HT1080 (cell line): ENCODE measurements at places on chromosomes 1 and 21. TPM values are rescaled to one million over a fixed set of nuclear protein-coding genes. Genes with fewer than 3 reads are reported as not detected.

The PHGDH gene
- total RNA-seq, result 105 and 142 TPM in 2 replicates

The LCE1C gene
- not detected in 2 replicates for total RNA-seq

The TBX15 gene
- total RNA-seq, result 0.03 and 0.20 TPM in 2 replicates

The GRIK3 gene
- not detected in 2 replicates for total RNA-seq

The LEPR gene
- 1.2 and 1.5 TPM in 2 replicates for total RNA-seq

The ITLN1 gene
- total RNA-seq, result not detected in 2 replicates

The SLX9 gene
- total RNA-seq, result 26.3 and 31.2 TPM in 2 replicates

The GPR52 gene
- 0.30 TPM in 1 of 2 replicates, not detected in the other for total RNA-seq

The EPHA10 gene
- 0.06 TPM in 1 of 2 replicates, not detected in the other for total RNA-seq

The TNFRSF9 gene
- total RNA-seq, result 1.3 and 2.8 TPM in 2 replicates

The LCE2B gene
- not detected in 2 replicates for total RNA-seq

The ADAMTS1 gene
- 0.07 TPM in 1 of 2 replicates, not detected in the other for total RNA-seq

The PCP4 gene
- total RNA-seq, result not detected in 2 replicates

The TTLL10 gene
- not detected in 2 replicates for total RNA-seq

The ZBTB48 gene
- total RNA-seq, result 14.4 and 17.1 TPM in 2 replicates

The SPRR2G gene
- total RNA-seq, result not detected in 2 replicates

The AKR7A2 gene
- 124 and 139 TPM in 2 replicates for total RNA-seq

The DPH2 gene
- 91.4 and 100 TPM in 2 replicates for total RNA-seq

GRCh38 chr1:232038706-232039677 lies 412.4 kb downstream of the DISC1 start:
- peak; percentile 73 for DNase-seq

- DNase-seq, result no peak
These were observed 12.3 kb downstream of the ERO1B start for GRCh38 chr1:236269439-236269838.

- DNase-seq, result no peak
These were observed 5.4 kb downstream of the NEK7 start for GRCh38 chr1:198162091-198162767.

DNA sequence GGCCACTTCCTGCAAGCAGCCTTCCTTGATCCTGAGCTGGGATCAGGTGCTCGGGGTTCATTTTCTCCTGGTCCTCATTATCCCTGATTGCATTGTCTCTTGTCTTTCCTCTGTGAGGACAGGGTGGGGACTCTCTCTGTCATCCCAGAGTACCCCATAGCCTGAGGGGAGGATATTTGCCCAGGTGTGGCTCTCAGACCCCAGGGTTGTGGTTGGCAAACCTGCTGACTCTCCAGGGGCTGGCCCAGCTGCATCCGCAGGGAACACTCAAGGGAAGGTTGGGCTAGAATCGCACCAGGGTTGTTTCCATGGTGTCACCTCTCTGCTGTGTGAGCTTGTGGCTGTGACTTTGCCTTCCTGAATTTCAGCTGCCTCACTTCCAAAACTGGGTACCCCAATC lies 276.8 kb upstream of the C1orf174 start:
- no peak for DNase-seq

GRCh38 chr1:31587720-31588423 lies 11.6 kb downstream of the TINAGL1 start:
- DNase-seq, result peak; percentile 48

- no peak for DNase-seq
These were observed 82.3 kb upstream of the TIAM1 start for GRCh38 chr21:31426235-31426797.

GRCh38 chr1:118254001-118254400 lies 69.0 kb upstream of the SPAG17 start:
- no peak for DNase-seq

DNA sequence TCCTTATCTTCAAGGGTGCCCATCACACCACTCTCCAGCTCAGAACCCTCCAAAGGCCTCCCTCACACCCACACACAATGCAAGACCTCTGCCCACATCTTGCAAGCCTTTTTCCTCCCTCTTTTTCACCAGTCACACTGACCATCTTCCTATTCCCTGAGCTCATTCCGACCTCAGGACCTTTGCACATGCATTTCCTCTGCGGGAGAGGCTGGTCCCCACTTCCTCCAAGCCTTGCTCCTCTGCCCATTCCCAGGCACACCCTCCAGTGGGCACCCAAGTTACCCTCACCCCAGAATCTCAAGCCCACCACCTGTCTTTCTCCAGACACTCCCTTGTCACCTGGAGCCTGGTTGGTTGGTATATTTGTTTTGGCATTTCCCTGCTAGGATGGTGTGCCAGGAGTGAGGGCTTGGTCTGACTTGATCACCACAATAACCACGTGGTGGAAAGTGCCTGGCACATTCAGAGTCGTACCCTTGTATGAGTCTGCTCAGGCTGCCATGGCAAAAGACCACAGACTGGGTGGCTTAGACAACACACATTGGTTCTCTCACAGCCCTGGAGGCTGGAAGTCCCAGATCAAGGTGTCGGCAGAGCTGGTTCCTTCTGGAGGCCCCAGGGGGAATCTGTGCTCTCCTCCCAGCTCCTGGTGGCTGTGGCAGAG lies 13.2 kb downstream of the MX2 start:
- no peak for DNase-seq

DNA sequence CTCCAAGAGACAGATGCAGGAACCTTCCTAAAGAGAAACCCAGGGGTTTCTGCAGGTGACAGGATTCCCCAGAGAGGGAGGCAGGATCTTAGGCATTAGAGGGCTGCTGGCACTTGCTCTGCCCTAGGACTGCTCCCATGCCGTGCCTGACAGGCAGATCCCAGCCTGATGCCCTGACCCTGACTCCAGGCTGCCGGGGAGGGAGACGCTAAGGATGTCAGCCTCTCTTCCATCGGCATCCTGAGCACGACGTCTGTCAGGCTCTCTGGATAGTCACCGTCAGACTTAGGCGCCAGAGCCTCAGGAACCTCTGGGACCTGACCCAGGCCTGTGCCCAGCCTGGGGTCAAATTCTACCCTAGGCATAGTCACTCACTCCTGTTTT lies 157.1 kb downstream of the NPHP4 start:
- no peak for DNase-seq

DNA sequence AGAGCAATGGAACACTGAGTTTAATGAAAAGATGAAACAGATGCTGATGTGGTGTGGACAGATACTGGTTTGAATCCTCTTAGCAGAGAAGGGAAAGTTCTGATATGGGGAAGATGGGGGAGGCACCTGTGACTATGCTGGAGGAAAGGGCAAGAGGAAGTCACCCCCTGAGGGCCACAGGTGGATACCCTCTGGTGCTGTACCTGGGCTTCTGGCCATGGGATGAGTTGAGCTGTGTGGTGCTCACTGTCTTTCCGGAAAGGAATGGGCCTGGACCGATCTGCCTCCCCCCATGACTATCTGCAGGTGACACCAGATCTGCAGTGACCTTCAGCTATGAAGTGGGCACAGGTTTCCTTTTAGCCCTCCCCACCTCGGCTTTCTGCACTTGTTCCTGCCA lies 52.4 kb downstream of the IER5 start:
- no peak for DNase-seq

DNA sequence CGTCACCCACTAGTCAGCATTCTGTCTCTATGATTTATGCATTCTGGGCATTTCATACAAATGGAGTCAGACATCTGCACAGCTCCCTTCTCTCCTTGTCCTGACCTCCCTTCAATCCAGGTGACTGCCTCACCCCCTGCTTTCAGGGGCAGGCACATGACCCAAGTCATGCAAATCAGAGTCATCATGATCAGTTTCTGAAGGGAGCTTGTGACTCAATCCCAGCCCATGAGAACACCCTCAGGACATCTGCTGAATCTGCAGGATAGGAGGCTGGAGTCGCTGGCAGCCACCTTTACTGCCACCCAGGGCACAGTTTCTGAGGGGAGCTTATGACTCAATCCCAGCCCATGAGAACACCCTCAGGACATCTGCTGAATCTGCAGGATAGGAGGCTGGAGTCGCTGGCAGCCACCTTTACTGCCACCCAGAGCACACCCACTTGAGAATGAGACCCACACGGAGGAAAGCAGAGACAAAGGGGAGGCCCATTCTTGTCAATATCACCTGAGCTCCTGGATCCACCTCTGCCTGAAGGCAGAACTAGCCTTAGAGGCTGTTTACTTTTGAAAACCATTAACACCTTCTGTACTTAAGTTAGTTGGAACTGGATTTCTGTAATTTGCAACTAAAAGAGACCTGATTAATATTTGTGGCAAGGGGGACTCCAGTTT lies 62.3 kb upstream of the SLC25A33 start:
- DNase-seq, result peak; percentile 36

- DNase-seq, result peak; percentile 66
These were observed 73.6 kb downstream of the ZNF281 start for GRCh38 chr1:200336101-200336845.

DNA sequence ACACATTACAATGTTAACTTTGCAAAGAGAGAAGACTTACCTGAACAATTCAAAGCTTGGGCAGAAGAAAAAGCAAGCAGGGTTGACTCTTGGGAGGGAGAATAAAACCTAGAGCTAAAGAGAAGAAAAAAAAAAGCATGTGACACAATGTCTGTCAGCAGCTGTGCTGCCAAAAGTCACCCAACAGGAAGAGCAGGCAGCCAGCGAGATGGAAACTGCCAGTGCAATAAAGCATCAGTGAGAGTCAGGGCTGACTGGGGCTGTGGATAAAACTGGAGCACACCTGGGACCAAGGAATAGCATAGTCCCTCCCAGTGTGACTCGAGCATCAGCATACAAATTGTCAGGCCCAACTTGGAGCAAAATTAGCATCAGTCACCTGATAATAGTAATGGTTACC lies 65.0 kb upstream of the SLC22A15 start:
- DNase-seq, result no peak

- peak; percentile 97 for DNase-seq
These were observed 123.7 kb downstream of the SMYD2 start for GRCh38 chr1:214404571-214405213.

DNA sequence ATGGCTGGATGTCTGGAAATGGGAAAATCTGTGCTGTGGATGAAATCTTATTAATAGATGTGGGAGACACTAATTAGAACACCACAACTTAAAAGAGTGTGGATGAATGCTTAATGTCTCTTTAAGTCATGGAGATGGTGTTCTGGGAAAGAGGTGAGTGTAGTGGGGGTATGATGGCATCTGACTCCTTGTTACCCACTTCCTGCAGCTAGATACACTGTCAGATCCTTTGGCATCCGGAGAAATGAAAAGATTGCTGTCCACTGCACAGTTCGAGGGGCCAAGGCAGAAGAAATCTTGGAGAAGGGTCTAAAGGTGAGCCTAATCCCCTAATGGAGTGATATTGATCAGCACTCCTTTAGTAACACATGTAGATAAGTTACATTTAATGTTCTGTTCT lies 2.0 kb downstream of the RPL11 start:
- peak; percentile 45 for DNase-seq

GRCh38 chr1:154433161-154433764 lies 28.1 kb downstream of the IL6R start:
- DNase-seq, result no peak

DNA sequence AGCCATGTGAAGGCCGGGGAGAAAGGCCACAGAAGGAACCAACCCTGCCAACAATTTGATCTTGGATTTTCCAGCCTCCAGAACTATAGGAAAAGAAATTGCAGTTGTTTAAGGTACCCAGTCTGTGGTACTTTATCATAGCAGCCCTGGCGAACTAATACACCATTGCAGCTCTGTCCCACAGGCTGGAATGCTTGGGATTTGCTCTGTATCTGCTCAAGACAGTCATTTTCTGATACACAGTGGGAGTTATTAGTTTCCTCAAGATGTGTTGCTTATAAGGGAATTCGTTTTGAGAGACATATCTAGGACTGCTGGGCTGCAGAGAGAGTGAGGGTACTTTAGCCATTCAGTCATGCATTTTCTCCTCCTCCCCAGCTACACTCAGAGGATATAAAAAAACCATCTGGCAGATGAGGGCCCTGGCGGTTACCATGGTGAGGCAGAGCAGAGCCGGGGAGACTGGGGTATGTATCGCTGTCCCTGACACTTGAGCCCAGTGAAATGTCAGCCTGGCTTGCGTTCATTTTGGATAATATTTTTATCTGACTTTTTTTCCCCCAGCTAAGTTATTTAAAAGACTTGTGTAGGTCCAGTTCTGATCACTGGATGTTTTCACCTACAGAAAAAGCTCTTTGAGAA lies 104.6 kb downstream of the DIRAS3 start:
- no peak for DNase-seq

DNA sequence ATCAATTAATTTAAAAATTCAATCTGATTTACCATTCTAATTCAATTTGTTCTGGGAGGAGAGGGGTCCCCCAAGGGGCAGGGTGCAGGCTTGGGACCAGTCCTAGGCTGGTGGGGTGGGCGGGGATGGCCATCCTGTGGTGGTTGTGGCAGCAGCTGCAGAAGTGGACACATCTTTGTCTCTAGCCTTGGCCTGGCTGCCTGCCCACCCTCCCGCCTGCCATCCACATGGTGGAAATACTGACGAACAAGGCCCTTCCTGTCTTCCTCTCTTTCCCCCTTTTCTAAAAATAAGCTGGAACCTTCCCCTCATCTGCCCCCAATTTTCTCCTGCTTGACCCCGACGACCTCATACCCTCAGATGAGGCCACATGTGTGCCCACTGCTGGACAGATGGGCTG lies 130.9 kb downstream of the FOXD2 start:
- no peak for DNase-seq

GRCh38 chr21:26070822-26071425 lies 99.6 kb downstream of the APP start:
- no peak for DNase-seq

DNA sequence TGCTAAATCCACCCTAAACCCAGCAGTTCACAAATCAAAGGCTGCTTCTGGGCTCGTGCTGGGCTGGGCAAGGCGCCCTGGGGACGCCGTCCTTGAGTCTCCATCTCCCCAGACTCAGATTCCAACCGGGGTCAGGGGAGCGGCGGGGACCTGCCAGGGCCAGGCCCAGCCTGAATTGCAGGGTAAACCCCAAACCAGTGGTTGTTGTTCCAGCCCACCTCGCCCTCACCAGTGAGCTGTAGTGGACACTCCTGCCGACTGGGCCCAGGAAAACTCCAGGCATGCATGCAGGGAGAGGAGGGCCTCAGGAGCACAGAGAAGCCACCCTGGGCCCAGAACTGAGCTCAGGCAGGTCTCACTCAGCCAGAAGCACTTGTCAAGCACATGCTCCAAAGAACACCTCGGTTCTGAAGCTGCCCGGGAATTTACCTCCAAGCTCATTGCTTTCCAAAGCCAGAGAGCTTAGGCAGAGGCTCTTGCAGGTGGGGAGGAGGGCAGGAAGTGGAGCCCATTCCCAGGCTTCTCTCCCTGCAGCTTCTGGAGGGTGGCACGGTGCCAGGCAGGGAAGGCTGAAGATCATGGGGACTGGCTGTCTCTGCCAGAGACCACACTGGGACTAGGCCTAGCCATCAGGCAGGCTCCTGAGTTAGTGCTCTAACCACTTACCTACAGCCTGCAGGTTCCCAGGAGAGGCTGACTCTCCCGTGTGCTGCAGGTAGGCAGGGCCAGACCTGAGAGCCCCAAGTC lies 437.0 kb downstream of the MATN1 start:
- DNase-seq, result peak; percentile 4

DNA sequence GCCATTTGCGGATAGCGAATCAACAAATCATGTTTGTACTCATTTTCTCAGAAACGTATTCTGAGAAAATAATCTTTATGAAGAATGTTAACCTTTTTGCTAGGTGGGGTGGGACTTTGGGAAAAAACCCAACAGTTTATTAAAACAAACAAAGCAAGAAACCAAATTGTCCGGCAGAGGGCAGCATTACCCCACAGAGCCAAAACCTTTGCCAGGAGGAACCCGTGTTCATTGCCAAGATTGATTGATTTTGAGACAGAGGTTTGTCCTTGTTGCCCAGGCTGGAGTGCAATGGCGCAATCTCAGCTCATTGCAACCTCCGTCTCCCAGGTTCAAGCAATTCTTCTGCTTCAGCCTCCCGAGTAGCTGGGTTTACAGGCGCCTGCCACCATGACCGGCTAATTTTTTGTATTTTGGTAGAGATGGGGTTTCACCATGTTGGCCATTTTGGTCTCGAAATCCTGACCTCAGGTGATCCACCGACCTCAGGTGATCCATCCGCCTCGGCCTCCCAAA lies 70.8 kb upstream of the RHOU start:
- peak; percentile 44 for DNase-seq
